ENCODE measurements at places on chromosomes 11 and 22.

DNA sequence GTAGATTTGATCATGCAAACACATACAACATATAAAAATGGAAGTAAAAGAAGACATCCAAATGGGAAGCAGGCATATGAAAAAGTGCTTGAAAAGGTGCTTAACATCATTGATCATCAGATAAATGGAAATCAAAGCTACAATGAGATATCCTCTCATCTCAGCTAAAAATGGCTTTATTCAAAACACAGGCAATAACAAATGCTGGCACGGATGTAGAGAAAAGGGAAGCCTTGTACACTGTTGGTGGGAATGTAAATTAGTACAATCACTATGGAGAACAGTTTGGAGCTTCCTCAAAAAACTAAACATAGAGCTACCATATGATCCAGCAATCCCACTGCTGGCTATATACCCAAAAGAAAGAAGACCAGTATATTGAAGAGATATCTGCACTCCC, 549 bp upstream of the TCN1 start:
- no peak for DNase-seq

GRCh38 chr11:86151174-86152005, 82.5 kb upstream of the PICALM start:
- no peak for DNase-seq

GRCh38 chr11:134015556-134015955, 53.3 kb upstream of the JAM3 start:
- no peak for DNase-seq

DNA sequence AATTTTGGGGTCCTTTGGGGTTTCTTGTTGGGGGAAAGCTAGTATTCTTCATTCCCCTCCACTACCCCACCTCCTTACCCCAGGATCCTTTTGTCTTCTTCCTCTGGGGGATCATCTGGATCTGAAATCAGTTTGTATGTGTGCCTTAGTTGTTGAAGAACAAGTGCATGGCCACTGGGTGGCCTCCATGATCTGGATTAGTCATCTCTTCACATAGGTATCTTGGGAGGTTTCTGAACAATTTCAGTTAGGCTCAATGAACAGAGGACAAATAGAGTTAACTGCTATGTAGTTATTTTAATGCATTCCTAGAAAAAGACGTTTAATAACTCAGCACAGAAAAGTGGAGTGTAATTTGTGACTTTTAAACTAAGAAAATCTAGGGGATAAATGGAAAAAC, 7.1 kb upstream of the VWA5A start:
- DNase-seq: no peak

DNA sequence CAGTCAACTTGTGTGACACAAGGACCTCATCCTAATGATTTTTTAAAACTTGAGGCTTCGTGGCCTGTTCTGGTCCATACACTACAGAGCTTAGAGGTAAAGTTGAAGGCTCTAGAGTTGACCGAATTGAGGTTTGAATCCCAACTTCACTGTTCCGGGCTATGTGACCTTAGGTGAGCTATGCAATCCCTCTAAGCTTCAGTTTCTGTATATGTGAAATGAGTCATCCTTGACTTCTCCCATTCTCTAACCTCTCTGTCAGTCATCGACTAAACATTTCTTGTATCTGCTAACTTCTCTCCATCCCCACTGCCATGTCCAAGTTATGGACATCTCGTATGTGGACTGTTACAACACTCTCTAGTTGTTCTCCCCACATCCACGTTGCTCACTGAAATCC, 178.2 kb upstream of the TMEM45B start:
- no peak for DNase-seq

DNA sequence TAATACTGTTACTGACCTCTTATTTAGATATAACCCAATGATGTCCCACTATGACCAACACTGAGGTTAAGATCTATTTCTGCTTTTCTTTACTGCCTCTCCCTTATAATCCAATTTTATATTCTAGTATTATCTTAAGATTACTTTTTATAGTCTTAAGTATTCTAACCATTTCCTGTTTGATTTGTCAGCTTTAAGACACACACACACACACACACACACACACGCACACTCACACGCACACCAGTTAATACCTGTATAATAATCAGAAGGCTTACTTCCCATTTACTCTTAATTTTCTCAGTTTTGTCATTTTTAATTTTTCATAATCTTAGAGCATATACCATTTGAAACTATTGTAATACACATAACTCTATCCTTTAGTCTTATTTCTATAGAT, 226.0 kb upstream of the C11orf87 start:
- no peak for DNase-seq

- DNase-seq: no peak
Measured at GRCh38 chr22:35369996-35370395, 10.9 kb upstream of the HMOX1 start.

GRCh38 chr11:15852179-15852578, 504.2 kb downstream of the SOX6 start:
- no peak for DNase-seq

DNA sequence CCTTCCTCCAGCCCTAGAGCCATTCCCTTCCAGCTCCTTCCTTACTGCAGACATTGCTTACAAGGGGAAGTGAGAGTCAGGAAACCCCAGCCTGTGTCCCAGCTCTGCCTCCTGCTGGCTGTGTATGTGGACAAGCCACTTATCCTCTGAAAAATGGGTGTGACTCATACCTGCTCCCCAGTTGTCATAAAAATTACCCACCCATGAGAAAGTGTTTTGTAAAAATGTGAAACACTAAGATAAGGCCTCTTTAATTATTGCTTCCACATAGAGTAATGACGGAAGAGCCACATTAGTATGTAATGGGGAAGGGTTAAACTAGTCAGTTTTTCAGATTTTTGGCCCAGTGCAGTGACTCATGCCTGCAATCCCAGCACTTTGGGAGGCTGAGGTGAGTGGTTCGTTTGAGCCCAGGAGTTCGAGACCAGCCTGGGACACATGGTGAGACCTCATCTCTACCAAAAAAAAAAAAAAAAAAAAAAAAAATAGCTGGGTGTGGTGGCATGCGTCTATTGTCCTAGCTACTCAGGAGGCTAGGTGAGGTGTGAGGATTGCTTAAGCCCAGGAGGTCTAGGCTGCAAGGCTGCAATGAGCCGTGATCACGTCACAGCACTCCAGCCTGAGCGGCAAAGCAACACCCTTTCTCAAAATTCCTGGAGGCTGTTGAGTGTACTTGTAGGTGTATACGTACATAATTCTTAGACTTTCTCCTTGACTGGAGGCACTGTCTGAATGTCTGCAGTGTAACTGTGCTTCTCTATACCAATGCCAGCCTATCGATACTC, 84.9 kb downstream of the CTTN start:
- no peak for DNase-seq

DNA sequence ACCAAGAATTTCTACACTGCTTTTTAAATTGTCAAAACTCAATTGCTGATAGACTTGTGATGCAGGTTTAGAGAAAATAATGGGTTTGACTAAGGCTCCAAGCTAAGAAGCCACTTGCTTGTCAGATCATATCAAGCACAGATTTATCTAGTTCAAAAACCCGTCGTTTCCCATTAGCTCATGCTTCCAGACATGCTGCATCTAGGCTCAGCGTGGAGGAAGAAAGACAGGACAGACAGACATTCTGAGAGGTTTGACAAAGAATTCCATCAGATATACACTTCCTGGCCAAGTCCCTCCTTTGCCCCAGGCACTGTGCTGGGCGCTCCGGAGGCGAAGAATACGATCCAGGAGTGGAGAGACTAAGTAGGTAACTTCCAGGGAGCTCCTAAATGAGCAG, 76.8 kb downstream of the KCNC1 start:
- DNase-seq: no peak

DNA sequence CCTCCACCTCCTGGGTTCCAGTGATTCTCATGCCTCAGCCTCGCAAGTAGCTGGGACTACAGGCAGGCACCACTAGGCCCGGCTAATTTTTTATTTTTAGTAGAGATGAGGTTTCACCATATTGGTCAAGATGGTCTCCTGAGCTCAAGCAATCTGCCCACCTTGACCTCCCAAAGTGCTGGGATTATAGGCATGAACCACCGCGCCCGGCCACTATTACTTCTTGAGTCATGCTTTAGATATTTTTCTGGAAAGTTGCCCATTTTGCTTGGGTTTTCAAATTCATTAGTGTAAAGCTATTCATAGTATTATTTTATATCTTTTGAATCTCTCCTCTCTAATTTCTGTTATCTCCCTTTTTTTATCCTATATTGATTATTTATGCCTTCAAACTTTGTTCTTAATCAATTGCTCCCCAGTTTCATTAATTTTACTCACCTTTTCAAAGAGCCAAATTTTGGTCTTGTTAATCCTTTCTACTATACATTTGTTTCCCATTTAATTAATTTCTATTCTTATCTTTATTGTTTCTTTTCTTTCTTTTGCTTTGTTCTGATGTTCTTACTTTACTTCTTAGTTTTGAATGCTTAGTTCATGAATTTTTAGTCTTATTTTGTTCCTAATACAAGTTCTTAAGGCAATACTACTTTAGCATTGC, 10.3 kb upstream of the RAC2 start:
- no peak for DNase-seq

- DNase-seq: no peak
Measured at GRCh38 chr11:111725621-111726020, 40.6 kb downstream of the PPP2R1B start.

Measured in activated naive CD8-positive, alpha-beta T cell treated with anti-CD3 and anti-CD28 coated beads, Interleukin-2, amount 50 U/mL, for 16 hours (primary cell).